ENCODE measurements at places on chromosomes 3 and 15. TPM values are rescaled to one million over a fixed set of nuclear protein-coding genes. Genes with fewer than 3 reads are reported as not detected.

DNA sequence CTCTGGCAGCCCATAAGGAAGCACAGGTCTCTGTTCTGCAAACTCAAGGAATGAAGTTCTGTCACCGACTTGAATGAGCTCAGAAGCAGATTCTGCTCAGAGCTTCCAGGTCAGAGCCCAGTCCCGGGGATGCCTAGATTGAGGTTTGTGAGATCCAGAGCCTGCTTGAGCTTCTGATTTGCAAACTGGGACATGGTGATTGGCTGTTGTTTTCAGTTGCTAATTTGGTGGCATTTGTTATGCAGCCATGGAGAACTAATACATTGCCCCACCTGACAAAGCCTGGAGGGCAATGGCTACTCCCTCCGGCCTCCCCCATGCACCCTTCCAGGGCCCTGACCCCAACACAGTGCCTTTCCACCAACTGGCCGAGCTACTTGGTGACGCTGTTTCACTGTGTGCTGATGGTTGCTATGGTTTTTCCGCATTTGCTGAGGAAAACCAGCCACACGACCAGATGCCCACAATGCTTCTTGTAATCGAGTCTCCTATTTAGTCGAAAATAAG, 379.5 kb upstream of the ATP10A start:
- no peaks in the 10 kb centered on the region for H3K27me3 ChIP-seq
- H3K36me3 ChIP-seq: no peaks in the 10 kb centered on the region
- no peak overlapping the region for H3K4me3 ChIP-seq
- no peaks in the 10 kb centered on the region for H3K4me1 ChIP-seq

GRCh38 chr3:124669470-124669869, 60.8 kb upstream of the UMPS start:
- peak overlapping the region; percentile 29 for H3K27ac ChIP-seq
- no peak overlapping the region for H3K4me3 ChIP-seq
- H3K36me3 ChIP-seq: no peaks in the 10 kb centered on the region
- H3K4me1 ChIP-seq: peaks cover 14% of the 10 kb centered on the region
- H3K27me3 ChIP-seq: no peaks in the 10 kb centered on the region
- DNase-seq: no peak

DNA sequence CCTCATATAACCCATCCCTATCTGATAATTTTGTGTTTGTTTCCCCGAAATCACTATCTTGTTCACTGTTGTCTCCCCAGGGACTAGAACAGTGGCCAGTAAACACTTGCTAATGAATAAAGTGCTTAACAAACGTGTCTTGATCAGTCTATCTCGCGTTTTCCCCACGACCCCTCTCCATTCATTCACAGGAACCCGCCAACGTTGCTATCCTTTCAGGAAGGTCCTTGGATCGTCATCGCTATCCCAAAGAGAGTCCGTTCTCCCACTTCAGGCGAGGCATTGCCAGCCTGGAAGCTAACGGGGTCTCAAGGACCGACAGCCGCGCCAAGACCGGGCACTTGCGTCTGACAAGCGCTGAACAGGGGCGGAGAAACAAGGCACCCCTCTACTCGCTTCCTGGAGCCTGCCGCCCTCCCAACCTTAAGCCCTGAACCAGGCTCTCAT, 344 bp downstream of the LINS1 start:
- no peaks in the 10 kb centered on the region for H3K36me3 ChIP-seq
- H3K4me1 ChIP-seq: peaks cover 17% of the 10 kb centered on the region
- H3K27ac ChIP-seq: peak overlapping the region; percentile 84
- peak overlapping the region; percentile 89 for H3K4me3 ChIP-seq
- peak; percentile 4 for DNase-seq

DNA sequence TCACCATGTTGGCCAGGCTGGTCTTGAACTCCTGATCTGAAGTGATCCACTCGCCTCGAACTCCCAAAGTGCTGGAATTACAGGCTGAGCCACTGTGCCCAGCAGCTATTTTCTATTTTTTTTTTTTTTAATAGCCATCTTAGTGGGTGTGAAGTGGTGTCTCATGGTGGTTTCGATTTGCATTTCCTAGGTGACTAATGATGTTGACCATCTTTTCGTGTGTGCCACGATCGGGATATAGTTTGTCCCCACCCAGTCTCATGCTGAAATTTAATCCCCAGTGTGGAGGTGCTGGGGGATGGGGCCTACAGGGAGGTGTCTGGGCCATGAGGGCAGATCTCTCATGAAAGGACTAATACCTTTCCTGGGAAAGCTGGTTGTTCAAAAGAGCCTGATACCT, 41.8 kb upstream of the MUC13 start:
- DNase-seq: no peak
- no peaks in the 10 kb centered on the region for H3K27me3 ChIP-seq
- H3K36me3 ChIP-seq: peaks cover 82% of the 10 kb centered on the region
- H3K4me3 ChIP-seq: no peak overlapping the region
- H3K27ac ChIP-seq: no peak overlapping the region

DNA sequence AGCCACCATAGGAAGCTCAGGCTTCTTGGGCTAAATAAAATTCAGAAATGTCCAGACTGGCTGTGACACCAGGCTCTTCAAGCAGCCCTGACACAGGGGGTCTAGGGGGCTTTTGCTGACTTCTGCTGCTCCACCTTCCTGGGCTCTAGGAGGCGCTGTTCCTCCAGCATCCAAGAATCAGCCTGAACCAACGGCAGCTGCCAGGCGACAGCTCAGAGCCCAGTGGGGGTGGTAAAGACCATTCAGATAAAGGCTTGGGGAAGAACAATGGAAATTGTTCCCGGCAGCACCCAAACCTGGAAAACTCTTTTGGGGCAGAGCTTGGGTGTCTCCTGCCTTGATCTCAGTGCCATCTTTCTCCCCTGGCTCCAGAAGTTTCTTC, 21.6 kb upstream of the PSTPIP1 start:
- no peaks in the 10 kb centered on the region for H3K36me3 ChIP-seq
- H3K27ac ChIP-seq: no peak overlapping the region
- no peak overlapping the region for H3K4me3 ChIP-seq
- H3K27me3 ChIP-seq: peaks cover 11% of the 10 kb centered on the region

DNA sequence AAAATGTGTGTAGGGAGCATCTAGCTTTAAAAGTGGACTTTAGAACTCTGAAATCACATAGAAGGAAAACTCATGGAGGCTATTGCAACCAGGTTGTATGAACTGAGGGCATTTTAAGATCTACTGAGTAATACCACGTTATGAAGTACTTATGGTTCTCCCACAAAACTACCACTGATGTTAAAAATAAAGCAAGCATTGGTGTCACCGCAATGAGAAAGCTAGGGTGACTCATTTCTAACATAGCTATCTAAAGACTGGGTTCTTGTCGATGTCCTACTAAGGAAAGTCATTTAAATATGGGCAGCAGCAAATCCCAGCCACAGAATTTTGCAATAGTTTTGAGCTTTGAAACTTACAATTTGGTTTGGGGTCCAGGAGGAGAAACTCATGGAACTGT, 584.8 kb downstream of the DIPK2A start:
- DNase-seq: peak; percentile 14
- no peaks in the 10 kb centered on the region for H3K36me3 ChIP-seq
- H3K27me3 ChIP-seq: no peaks in the 10 kb centered on the region
- H3K27ac ChIP-seq: no peak overlapping the region

Gene FAM98B
- 9.8 TPM for total RNA-seq
